ENCODE measurements at places on chromosomes 2 and 18.

GRCh38 chr2:217746808-217747207, 256.0 kb downstream of the TNS1 start:
- no peak for DNase-seq

DNA sequence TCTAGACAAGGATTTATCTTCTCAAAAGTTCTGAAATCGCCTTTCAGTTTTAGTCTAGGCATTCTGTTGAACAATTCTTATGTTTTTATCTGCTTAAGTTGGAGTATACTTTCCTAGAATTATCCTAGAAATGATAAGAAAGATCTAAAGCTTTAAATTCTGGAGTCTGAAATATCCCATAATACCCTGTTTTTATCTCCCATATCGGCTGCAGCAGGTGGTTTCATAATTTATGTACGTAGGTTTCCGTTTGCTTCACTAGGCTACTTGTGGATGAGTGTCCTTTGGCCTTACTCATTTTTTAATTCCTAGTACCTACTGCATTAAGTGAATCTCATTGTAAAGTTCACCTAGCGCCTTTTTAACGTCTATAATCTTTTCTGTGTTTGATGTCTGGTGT, 58.5 kb upstream of the MGAT5 start:
- no peak for DNase-seq

DNA sequence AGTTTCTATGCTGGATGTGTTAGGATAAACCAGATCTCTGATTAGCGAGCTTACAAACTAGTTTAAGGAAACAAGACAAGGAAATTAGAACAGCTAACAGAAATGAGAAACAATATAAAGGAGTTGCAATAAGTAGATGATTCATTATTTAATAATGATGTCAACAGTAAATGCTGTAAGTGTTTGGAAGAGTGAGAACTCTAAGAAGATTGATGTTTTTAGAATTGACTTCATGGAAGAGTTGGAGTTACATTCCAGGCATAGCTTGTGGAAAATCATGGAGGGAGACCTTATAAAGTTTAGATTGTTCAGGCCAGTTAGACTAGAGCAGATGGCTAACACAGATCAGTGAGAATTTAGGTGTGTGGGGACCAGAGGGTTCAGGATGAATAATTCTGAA, 32.6 kb downstream of the PPP1R1C start:
- no peak for DNase-seq

DNA sequence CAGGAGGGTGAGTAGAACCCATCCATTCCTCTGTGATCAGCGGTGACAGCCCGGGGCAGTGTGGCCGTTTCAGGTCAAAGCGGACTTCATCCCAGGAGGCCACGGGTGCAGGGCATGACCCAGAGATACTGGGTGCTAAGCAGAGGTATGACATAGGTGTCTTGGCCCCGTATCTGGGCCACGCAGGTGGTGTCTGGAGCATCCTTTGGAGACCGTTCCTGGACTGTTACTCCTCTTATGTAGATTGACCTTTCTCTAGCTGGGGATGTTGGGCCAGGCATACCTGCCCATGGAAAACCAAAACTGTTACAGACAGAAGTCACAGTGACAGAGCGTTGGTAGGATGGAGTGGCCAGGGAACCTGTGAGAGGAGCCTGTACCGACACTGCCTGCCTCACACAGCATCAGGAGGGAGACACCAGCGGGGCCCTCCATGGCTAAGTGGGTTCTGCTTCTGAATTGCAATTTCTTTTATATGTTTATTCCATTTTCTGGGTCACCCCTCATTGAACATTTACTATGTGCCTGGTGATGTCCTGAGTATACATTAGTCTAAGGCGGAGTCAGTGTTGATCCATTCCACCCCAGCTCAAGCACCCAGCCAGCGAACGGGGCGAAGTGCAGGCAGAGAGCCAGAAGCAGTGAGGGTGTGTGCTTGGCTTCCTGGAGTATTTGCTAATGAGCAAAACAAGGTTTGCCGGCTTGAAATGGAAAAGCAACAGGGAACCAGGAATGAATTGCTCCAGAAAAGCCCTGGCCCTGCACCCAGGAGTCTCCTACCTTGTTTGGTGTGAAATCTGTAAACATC, 141.7 kb downstream of the SH3RF3 start:
- no peak for DNase-seq

DNA sequence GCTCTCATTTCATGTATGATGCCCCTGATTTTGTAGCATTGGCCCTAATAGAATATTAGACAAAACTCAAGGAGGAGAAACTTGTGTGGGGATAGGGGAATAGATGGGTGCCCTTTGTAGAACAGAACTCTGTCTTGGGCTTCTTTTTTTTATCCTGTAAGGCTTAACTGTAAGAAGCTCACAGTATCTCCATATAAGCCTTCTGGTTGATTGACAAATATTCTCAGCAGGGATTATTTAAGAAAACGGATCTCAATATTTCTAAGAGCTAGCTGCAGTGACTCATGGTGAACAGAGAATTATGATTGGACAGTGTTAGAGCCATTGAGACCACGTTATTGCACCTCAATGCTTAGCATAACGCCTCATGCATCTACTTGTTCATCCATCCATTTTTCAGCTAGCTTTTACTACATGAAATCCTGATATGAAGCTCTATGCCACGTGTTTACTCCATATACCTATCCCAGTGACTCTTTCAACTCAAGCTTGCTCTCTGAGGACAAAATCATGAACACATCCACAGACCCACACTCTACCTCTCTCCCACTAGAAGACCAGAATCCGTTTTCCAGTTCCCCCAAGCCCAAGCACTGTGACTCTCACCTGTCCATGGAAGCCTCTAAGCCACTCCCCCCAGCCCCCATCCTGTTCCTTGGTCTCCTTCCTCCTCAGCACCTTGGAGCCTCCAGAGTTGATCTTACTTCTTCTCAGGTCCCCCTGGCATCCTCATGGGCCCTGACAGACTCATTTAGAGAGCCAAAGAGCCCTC, 99.2 kb downstream of the BCL2L11 start:
- DNase-seq = no peak

DNA sequence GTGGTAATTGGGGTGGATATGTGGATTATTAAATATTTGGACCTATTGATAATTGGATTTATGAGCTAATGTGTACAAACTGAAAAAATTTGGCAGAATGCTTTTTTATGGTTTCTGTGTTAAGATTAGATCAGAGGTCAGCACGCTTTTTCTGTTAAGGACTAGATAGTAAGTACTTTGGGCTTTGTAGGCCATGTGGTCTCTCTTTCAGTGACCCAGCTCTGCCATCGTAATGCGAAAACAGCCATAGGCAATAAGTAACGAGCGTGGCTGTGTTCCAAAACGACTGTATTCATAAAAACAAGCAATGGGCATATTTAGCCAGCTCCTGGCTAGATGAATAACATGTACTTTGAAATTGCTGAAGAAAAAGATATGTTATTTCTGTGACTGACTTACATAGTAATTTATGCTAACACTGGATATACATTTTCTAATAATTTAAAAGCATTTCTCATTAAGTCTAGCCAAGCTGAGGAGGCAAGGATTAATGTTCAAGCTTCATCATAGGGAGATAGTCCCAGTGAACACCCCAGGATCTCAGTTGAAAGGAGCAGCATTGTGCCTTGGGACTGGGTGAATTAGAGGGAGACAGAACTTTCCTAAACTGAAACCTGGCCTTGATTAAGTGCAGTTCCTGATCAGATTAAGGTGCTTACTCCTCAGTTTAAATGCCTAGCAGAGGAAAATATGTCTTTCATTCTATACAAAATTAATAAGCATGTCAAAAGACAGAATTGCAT, 20.0 kb downstream of the CCDC138 start:
- no peak for DNase-seq

GRCh38 chr2:239388236-239389151, 12.3 kb downstream of the HDAC4 start:
- DNase-seq = no peak

DNA sequence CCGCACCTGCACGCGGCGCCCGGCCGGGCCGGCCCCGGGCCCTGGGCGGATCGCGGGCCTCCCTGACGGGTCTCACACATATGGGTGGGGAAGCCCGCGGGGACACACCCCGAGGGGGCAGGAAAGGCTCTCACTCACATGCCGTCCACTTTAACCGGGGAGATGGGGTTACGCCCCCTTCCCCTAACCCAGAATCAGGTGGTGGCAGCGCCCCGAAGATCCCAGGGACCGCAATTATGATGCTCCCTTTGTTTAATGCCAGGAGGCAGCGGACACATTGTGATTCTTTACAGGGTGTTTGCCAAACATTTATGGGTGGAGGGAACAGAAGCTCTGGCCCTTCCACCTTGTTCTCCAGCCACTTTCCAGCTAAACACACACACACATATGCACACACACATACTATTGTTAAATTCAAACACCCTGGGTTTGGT, 424 bp upstream of the ANKRD44 start:
- no peak for DNase-seq

DNA sequence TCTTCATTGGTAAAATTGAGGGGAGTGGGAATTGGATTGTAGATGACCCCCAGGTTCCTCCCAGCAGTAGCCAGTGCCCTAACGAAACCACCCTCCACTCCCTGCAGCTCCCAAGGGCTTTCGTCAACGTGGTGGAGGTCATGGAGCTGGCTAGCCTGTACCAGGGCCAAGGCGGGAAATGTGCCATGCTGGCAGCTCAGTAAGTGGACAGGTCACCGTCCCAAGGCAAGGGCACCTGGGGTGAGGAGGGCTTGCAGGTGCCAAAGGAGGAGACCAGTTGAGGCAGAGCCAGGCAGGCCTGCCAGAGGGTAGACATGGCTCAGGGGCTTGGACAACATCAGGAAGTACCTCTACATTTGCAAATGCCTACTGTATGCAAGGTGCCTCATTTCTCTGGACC, 122.6 kb upstream of the PPP1CB start:
- no peak for DNase-seq

GRCh38 chr2:100196786-100197494, 54.5 kb upstream of the AFF3 start:
- no peak for DNase-seq

DNA sequence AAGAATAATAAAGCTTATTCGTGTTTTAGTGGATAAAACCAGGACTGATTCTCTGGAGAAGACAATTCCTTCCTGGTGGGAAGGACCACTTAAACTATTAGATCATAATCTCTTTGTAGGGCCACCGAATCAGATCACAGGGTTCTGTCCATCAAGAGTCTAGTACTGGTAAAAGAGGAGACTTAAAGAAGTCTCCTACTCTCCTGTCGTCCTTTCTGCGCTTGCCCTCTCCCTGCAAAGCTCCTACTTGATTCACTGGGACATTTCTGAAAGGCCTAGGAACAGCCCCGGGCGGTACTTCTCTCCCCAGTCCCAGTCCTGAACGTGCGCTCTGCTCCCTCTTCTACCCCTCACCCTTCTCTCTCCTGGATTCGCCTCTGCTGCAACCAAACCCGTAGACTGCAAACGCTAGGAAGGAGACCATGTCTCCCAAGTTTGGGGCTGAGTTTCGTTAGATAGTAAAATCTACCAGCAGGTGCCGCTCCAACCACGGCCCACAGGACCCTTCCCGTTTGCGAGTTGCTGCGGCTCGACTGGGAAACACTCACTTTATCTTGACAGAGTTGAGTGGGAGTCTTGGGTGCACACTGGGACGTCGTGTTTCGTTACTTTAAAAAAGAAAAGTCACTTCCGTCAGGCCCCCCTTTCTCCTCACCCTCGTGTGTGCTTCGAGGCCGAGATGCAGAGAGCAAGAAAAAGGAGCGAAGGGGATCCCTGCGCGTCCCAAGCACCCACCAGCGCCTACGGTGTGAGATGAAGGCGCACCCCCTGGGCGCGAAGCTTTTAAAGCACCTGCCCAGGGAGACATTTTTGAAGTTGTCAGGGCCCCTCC, 923 bp downstream of the FIGLA start:
- DNase-seq = no peak

GRCh38 chr2:58449286-58450010, 208.3 kb upstream of the FANCL start:
- no peak for DNase-seq

DNA sequence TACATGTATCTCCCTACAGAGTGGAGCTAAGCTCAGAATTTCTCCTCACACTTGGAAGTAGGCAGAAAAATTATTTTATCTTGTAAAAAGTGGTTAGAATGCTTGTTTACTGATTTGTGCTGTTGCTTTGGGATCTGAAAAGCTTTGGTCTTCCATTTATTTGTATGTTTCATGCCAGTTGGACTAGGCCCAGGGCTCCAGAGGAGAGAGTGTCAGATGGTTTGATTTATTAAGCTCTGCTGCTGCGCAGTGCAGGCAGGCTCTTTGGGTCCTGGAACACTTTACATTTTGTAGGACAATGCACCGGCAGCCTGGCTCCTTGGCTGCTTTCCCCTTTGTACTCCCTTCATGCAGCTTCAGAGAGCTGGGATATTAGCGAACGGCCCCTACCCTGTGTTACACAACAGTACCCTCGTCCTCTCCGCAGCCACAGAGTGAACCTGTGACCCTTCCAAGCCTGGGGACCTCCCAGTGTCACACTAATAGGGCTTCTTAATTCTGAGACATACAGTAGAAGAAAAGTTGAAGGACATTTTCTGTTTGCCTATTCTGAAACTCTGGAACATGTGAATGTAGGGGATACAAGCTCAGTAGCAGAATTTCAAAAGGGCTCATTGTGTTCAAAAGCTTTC, 56.7 kb upstream of the EML6 start:
- no peak for DNase-seq

DNA sequence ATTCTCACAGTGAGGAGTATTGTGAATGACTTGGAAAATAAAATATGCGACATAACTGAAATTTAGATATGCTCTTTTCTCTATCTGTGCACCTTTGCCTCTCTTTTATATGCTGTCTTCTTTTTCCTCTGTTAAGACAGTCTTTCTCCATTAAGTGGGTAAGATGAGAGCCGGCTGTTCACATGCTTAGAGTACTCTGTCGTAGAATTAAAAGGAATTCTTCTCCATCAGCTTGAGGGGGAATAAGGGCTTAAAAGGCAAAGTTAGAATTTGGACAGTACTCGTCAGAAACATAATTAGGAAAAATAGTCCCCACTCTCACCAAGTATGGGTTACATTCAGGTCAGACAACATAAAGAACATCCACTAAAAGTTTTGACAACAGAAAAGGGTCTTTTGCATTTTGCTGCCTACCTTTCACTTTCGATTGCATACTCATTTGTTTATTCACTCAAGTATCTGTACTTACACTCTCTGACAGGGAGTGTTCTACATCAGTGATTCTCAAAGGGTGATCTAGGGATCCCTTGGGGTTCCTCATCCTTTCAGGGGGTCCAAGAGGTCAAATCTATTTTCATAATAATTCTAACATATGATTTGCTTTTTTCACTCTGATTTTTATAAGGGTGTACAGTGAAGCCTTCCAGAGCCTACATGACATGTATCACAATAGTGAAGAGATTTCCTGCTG, 48.0 kb downstream of the ARHGAP15 start:
- DNase-seq = no peak

GRCh38 chr18:54284981-54285785, 15.9 kb downstream of the POLI start:
- DNase-seq = no peak
